MCF 10A (cell line): ENCODE measurements at places on chromosomes 6 and 20. TPM values are rescaled to one million over a fixed set of nuclear protein-coding genes. Genes with fewer than 3 reads are reported as not detected.

DNA sequence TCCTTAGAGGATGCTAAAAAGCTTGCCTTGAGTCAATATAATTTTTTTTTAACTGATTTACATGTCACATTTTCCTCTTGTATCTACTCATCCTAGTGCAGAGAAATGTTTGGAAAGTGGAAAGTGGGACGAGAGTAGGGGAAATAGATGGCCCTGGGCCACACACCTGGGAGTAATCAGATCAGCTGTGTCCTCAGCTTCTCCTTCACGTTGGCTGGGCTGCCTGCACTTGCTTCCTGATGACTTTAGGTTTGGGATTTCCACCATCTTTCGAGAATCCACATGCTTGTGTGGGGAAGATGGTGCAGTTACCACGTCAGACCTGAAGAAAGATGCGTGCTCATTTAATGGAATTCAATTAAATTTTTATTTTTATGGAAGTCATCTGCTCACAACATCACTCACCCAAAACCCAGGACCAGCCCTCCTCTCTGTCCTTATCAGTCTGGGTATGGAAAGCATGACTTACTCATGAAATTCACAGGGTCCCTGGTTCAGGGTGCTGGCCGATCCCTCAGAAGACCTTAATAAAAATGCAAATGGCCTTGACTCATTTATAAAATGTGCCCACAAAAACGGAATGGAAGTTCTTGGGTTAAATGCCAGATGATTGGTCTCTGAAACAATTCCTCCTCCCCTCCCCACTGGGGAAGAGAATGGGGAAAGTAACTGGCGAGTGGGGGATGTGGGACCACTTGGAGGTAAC is 74.5 kb upstream of the TIAM2 start:
- DNase-seq, result no peak

- DNase-seq, result no peak
These were observed 331.6 kb downstream of the RNGTT start for GRCh38 chr6:88631830-88632229.

DNA sequence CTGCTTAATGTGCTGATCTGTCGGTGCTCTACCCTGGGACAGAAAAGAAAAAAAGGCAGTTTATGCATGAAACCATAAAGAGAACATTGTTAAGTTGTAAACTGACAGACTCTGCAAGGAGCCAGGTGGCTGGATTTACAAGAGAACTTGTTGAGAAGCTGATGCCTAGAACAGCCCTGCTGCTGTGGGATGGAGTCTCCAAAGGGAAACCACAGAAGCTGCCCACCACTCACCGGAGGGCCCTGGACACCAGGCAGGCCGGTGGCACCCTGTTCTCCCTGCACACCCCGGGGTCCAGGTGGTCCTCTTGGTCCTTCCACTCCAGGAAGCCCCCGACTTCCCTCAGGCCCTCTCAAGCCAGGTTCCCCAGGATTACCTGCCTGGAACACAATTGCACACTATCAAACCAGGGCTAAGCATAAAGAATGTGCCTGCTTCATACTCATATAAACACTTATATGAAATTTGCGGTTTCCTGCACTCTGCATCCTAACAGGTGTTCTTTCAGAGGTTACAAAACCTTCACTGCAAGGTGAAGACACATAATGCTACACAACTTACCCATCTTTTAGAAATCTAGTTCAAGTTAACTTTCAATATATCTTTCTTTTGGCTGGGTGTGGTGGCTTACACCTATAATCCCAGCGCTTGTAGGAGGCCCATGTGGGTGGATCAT is 68.2 kb downstream of the COL9A1 start:
- DNase-seq, result no peak

DNA sequence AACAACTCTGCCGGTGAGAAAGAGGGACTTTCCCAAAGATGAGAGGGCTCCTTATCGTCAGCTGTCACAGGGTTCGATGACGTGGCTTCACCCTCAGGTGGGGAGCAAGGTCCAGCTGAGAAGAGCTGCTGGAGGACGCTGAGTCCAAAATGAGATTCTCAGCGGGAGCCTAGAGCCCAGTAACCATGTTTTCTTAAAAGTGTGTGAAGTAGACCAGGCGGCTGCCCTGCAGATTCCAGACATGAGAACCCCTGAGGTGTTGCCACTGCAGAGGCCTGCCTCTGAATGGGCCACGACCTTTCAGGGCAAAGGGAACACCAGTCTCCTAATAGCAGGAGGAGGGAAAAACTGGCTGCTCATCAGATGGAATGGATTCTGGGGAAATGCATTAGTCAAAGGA is 375.1 kb downstream of the BTBD9 start:
- DNase-seq, result no peak

DNA sequence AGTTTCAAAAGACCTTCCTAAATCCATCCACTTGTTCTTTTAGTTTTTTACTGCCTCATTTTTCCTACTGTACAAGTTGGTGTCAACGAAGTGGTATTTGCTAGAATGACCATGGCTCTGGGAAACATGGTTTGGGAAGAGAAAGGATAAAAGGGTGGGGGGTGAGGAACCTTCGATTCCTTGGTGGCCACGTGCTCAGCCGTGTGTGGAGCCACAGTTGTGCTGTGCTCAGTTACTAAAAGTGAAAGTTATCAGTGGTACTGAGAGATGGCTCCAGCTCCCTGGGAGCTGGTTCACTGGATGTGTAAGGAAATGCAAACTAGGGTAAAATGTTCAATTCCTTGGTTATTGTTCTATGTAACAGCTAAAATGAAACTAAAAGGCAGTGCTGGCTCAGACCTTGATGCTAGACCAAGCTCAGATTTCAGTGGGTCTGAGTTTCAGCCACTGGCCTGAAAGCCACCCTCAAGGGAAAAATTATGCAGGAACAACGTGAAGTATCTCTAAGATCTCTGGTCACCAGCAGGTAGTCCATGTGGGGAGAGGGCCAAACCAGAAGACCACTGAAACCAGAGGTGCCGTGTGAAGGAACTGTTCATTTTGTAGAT is 7.4 kb upstream of the SLC22A2 start:
- no peak for DNase-seq

GRCh38 chr6:158808941-158809678 is 10.1 kb downstream of the EZR start:
- no peak for DNase-seq

- peak; percentile 62 for DNase-seq
These were observed 361.6 kb upstream of the RUNX2 start for GRCh38 chr6:44966449-44967092.

- DNase-seq, result peak; percentile 66
These were observed 97.7 kb upstream of the BCLAF1 start for GRCh38 chr6:136387316-136387715.

DNA sequence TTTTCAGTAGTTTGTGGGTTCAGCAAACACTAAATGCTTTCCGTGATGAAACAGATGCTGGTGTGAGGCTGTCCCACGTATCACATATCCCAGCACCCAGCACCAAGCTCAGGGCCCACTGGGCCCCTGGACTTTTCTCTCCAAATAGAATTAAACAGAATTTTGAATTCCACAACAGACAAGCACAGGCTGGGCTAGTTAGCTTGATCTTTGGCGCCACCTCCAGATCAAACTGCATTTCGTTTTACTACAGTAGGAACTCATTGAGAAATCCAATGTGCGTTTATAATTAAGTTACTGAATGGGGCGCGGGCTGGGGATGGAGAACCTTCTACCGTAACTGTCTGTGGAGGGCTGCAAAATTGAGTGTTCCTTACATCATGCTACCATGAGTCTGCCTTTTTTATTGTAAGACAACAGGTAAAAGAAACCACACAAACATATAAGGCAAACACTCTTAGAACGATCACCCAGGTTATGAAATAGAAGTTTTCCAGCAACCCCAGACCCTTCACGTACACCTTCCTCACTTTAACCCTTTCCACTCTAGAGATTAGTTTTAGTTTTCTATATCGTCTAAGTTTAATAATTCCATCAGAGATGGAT is 107.8 kb downstream of the ZFP64 start:
- DNase-seq, result peak; percentile 75

DNA sequence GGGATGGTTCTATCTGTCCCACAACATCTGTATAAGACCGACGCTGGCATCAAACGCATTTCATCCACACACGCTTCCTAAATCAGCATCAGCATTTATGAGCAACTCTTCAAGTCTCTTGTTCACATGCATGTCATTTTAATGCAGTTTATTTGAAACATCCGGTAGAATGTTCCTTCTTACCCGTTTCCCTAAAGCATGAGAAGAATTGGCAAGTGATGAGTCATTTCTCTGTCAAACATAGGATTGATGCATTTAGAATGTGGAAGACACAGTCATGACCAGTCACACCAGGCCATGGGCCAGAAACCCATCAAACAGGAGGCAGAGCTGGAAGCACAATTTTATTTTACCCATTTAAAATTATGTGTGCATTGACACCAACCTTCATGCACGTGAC is 122.8 kb downstream of the UST start:
- peak; percentile 90 for DNase-seq

GRCh38 chr20:60765821-60766403 is 486.1 kb upstream of the CDH4 start:
- DNase-seq, result no peak

DNA sequence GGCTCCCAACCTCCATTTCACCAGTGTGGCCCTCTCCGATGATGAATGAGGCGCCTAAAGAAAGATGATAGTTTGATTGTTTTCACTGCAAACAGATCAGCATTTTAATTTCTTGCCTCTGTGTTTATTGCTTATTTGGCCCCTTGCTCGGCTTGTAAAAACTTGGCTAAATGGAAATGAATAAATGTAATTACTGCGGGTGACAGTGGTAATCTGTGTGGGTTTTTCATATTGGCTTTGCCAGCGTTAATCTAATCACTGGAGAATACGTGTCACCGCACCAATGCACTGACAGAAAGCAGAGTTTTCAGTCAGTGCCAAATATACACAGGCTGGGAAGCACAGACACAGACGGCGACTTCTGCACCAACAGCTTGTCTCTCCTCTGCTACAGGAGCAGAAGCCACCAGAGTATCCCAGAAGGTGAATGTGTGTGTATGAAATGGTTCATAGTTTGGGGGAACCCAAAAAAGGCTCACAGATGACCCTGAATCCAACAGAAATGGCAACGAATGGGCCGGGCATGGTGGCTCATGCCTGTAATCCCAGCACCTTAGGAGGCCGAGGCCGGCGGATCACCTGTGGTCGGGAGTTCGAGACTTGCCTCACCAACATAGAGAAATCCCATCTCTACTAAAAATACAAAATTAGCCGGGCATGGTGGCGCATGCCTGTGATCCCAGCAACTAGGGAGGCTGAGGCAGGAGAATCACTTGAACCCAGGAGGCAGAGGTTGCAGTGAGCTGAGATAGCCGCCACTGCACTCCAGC is 534.0 kb downstream of the PKHD1 start:
- DNase-seq, result no peak

DNA sequence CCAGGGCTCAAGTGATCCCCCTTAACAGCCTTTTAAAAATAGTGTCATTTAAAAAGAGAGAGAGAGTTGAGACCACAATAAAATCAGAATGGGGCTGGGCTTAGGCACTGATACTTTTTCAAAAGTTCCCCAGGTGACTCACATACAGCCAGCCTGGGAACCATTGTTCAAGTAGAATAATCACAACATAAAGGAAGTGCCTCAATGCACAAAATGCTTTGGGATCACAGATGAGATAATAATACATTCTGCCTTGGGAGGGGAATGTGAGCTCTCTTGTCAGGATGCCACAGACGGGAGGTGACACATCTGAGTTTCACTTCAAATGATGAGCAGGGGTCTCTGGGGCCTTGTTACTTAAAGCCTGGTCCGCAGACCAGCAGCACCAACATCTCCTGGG is 34.0 kb upstream of the GABRR1 start:
- no peak for DNase-seq

- no peak for DNase-seq
These were observed 152.4 kb downstream of the KIF6 start for GRCh38 chr6:39572661-39573340.

GRCh38 chr6:154619146-154619545 is 108.7 kb upstream of the CNKSR3 start:
- no peak for DNase-seq

- DNase-seq, result no peak
These were observed 205.5 kb downstream of the NKAIN2 start for GRCh38 chr6:124008988-124009765.

- no peak for DNase-seq
These were observed 477.4 kb upstream of the HTR1E start for GRCh38 chr6:86459978-86460377.

GRCh38 chr20:14235355-14235754 is 102.1 kb downstream of the FLRT3 start:
- peak; percentile 60 for DNase-seq

GRCh38 chr6:155630085-155630484 is 174.4 kb upstream of the NOX3 start:
- DNase-seq, result no peak

DNA sequence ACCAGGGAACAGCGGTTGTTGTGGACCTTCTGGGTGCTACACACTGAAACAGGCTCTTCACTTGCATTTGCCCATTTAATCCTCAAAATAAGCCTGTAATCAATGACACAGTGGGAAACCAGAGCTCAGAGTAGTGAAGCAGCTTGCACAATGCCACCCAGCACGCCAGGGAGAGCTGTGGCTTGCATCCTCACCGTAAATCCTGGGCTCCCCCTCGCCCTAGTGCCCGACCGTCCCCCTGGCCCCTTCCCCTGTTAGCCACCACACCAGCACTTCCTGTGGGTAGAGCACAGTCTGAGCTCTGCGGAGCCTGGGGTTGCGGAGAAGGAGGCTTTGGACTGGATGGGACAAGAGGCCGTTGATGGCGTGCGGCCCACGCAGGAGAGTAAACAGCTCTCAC is 14.5 kb downstream of the VSTM2L start:
- no peak for DNase-seq

- DNase-seq, result no peak
These were observed 35.7 kb downstream of the KCNB1 start for GRCh38 chr20:49446808-49447207.

SIGLEC1 gene
- total RNA-seq, result not detected in 2 replicates

LAMA2 gene
- total RNA-seq, result 2.2 and 3.9 TPM in 2 replicates

ACSS1 gene
- total RNA-seq, result 0.51 and 0.83 TPM in 2 replicates

HUS1B gene
- 0.61 and 0.72 TPM in 2 replicates for total RNA-seq

SULF2 gene
- total RNA-seq, result 68.7 and 82.2 TPM in 2 replicates

CST1 gene
- total RNA-seq, result not detected in 2 replicates

TPBG gene
- total RNA-seq, result 72.9 and 96.9 TPM in 2 replicates

SAPCD1 gene
- 4.3 and 5.1 TPM in 2 replicates for total RNA-seq

OR12D3 gene
- not detected in 2 replicates for total RNA-seq

DST gene
- total RNA-seq, result 356 and 370 TPM in 2 replicates
